ENCODE measurements at places on chromosomes 13 and 19.

- no peak for DNase-seq
Observed at GRCh38 chr13:107124129-107124718, 556.3 kb upstream of the ARGLU1 start.

GRCh38 chr19:35053667-35054293, 12.3 kb downstream of the HPN start:
- DNase-seq, result no peak

- DNase-seq, result no peak
Observed at GRCh38 chr19:50777830-50778303, 7.6 kb downstream of the GPR32 start.

DNA sequence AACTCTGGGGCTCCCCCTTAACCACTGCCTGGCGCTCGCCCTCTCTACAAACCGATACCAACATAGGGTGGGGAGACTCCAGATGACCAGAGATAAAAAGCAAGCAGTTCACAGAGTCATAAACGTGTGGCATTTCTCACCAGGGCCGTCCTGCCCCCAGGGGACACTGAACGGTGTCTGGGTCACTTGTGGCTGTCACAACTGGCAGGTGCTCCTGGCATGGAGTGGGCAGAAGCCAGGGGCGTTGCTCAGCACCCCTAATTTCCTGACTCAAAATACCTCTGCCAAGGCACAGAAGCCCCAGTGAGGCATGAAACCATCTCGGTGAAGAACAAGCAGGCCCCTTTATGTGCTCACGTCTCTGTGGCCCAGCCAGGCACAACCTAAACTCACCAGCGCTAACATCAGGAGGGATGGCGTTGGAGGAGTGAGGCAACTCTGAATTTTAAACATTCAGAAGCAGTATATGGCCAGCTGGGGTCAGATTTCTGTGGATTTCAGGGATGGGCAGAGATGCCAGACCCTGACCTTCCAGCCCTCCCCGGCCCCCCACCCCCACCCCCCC, 1.8 kb downstream of the PIP5K1C start:
- DNase-seq, result no peak

DNA sequence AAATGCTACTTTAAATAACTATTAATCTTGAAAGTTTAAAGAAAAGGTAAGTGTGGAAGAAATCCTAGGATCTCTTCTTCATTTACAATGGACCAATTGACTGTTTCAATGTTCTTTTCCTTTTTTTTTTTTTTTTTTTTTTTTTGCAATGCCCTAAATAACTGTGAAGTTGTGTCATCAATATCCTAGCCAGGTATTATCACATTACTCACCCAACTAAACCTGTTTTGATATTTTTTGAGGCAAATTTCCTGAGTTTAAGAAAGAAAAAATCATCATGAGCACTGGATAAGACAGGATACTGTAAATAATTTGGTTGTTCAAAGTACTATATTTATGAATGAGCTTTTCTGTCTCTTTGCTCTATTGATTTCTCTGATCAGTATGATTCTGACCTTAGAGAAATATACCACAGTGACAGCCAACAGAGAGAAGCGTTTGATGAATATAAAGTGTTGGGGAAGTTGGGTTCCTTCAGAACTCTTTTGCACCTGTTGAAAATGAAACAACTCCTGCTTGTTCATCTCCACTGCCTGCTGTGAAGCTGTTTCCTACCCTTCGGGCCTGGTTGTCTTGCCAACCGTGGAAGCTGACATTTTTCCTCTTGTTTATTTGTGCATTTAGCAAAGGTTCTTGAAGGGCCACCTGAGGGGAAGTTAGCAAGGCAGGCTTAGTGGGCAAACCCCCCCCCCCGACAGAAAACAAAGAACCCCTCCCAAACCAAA, 1220.5 kb upstream of the SLC10A2 start:
- no peak for DNase-seq

DNA sequence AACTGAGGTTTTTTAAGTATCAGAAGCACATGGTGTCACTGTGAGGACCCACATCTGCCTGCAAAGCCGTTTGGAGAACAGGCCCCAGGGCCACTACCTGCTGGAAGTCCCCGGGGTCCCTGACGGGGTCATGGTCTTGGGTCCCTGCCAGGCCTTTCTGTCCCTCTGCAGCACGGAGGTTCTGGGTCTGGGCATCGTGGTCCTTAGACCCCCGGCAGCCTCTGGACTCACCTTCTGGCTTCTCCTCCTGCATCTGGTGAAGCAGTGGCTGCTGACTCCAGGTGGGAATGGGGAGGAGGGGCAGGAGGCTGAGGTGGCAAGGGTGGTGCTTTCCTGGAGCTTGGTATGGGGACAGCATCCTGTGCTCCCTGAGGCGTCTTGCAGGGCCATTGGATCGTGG, 198.6 kb downstream of the TEX29 start:
- DNase-seq, result no peak

DNA sequence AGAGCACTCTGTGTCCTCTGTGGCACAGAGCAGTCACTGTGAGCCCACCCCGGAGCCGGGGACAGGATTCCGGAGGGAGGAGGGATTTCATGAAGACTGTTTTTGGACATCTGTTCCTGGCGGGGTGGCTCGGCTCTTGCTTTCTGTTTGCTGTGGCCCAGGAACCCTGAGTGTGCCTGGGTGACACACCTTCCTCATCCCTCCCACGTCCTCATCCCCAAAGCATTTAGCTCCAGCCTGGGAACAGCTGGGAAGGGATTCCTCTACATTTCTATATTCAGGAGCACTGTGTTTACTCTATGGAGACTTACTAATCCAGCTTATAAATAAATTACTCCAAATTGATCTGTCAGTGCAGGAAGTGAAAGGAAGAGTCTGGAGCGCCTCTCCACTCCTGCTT, 97.8 kb upstream of the UBL3 start:
- DNase-seq, result no peak

DNA sequence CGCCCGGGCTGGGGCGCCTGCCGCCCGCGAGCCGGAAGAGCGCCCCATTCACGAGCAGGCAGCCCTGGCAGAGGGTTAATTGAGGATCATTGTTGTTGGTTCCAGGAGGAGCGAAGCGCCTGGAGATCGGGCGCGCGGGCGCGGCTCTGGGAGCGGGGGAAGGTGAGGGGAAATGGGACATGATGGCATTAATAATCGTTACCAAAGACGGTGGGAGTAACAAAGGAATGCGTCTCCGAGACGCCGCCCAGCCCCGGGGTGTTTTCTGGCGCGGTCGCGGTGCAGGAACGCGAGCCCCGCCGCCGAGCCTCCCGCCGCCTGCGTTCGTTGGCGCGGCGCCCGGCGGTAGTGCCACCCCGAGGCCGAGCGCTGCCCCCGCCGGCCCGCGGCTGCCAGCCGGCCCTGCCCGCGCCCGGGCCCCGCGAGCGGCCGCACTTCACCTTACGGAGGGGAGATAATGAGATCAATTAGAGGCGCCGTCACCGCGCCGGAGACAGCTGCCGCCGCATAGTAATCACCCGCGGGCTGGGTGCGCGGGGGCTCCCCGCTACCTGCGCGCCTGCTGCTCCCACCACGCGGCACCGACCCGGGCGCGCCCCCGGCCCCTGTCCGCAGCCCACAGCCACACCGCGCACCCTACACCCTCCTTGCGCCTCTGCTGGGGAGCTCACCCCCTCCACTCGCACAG, 2.8 kb downstream of the ZNF536 start:
- DNase-seq, result no peak

- no peak for DNase-seq
Observed at GRCh38 chr13:31057403-31058033, 104.2 kb downstream of the HSPH1 start.

DNA sequence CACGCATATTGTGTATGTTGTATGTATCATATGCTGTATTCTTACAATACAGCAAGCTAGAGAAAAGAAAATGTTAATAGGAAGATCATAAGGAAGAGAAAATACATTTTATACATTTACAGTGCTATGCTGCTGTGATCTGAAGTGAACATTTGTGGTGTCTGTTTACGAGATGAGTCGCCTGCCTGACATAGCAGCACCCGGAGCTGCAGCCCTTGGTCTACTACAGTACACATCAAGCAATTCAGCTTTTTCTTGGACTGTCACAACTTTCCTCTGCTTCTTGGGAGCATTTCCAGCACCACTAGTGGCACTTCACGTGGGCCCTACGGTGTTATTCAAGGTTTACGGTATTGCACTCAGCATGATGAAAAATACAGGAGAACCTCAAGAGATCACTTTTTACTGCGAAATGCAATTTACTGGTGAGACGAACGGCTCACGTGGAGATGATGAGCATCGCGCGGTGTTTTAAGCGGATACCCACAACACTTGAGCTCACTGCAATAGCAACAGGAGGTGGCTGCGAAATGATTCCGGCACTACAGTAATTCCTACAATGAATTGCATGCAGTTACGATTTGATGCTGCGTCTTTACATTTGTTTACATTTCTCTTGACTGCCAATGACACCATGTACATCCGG, 308.4 kb downstream of the FGF9 start:
- no peak for DNase-seq

All from stimulated activated CD8-positive, alpha-beta memory T cell treated with anti-CD3 and anti-CD28 coated beads, Interleukin-7, amount 100 ng/mL, for 24 hours (primary cell).